ENCODE measurements at places on chromosomes 3 and 15.

DNA sequence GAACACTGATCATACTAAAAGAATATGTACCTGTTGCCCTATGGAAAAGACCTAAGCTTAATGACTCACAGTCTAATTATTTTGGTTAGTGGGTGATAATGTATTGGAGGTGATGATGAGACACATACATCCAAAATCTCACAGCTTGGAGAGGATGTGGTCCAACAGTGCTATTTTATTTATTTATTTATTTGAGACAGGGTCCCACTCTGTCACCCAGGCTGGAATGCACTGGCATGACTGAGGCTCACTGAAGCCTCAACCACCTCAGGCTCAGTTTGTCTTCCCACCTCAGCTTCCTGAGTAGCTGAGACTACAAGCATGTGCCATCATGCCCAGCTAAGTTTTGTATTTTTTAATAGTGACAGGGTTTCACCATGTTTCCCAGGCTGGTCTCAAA lies 35.0 kb downstream of the LPP start:
- DNase-seq: no peak

DNA sequence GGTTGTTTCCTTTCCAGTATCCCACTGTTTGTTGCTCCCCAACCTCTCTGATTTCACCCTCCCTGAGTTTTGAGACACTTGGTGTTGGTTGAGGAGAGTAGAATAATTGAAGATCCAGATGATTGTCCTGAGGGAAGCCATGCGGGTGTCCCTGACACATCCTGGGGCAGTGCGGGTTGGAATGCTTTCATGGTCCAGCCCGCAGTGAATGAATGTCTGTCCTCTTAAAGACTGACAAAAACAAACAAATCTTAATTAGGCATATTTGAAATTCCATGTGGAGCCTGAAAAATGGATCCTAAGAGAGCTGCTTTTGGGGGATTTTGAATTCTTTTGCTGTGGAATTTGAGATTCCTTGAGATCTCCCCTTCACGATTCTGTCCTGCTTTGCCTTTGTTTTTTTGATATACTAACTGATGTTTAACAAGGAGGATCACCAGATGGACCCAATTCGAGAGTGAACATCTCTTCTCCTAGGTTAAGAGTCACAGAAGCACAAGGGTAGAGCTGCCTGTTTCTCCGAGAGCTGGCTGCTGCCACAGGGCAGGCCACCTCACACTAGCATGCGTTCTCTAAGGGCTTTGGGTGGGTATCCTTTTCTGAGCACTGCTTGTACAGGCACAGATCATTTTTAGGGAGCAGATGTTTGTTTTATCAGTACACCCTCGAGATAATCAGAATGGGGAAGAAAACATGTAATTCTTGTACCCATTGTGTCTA lies 47.4 kb downstream of the GPR171 start:
- DNase-seq: no peak

DNA sequence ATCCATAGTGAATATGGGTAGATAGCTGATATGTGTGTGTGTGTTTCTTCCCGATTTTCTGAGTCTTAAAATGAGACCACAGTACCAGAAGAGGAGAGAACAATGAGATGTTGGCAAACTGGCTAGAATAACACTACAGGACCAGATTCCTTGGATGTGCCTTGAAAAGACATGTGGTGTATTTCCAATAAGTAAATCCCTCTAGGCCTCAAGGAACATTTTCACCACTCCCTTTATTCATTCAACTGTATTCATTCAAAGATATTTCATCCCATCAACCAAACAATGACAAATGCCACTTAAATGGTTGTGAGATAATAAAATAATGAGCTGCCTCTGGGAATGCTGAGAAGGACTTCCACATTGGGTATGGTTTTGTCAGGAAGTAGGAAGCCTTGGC lies 8.7 kb upstream of the BNC1 start:
- no peak for DNase-seq

GRCh38 chr3:150072576-150072975 lies 101.9 kb upstream of the PFN2 start:
- DNase-seq: no peak

GRCh38 chr15:74386496-74387140 lies 19.2 kb upstream of the CYP11A1 start:
- no peak for DNase-seq

GRCh38 chr3:2945121-2945520 lies 165.1 kb downstream of the IL5RA start:
- no peak for DNase-seq

DNA sequence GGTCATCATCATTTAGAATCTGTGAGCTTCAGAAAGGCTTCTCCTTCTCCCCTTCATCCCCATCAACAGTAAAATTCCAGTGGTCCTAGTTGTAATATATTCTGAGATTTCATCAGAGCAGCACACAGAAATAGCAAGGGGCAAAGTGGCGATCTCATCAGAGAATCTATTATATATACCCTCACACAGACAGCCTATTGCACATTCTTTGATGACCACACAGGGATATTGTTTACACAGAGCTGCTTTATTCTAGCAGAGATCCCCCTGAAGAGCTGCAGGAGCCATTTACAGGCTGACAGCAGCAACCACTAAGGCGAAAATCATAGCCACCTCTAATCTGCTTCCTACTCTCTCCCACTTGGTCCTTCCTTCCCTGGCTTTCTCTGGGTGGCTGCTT lies 42.0 kb upstream of the CRBN start:
- no peak for DNase-seq

DNA sequence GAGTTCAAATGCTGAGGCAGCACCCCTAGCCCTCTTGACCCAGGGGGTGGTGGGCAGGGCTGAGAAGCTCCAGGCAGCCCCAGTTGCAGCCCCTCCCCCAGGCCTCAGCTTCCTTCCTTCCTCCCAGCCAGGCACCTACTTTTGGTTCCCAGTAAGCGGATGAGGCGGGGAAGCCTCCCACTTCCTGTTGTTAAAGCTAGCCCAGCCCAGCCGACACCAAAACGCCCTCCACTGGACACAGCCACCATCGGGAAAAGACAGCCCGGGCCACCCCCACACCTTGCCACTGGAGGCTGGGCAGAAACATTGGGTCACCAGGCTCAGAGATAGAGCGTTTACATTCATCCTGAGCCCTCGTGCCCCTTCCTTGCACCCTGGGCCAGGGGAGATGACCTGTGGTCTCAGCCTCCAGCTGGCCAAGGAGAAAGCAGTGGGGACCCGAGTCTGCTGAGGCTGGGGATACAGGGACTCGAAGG lies 3.5 kb downstream of the DUSP7 start:
- no peak for DNase-seq

DNA sequence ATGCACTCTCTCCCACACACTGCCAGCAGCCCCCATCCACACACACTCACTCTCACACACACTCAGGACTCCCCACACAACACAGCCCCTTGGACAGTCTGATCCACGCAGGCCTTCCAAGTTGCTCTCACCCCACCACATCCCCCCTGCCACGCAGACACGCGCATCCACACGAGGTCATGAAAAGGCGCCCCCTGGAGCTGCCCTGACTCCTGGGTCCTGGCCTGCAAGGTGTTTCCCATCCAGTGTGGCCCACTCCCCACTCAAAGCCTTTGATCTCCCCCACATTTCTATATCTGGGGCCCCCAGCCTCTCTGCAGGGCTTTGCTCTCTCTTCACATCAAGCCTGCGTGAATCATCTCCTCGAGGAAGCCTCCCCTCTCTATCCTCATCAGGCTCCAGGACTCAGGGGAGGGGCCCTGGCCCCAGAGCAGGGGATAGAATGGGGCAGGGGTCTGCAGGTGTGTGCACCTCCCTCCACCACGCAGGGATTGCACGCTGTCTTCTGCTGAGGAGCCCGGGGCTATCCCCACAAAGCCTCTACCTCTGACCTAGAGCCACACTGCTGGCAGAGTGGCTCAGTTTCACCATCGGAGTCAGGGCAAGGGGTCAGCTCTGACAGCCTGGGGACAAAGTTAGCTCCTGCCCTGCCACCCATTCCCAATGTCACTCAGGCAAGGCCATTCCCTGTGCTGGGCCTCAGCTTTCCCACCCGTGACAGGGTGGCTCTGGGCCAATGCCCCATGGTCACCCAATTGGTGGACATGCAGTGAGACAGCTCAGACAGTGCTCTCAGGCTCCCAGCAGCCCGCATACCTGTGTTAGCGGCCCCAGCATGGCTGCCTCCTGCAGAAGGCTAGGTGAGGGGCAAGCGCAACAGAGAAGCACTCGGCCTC lies 6.4 kb downstream of the MYL3 start:
- DNase-seq: no peak

DNA sequence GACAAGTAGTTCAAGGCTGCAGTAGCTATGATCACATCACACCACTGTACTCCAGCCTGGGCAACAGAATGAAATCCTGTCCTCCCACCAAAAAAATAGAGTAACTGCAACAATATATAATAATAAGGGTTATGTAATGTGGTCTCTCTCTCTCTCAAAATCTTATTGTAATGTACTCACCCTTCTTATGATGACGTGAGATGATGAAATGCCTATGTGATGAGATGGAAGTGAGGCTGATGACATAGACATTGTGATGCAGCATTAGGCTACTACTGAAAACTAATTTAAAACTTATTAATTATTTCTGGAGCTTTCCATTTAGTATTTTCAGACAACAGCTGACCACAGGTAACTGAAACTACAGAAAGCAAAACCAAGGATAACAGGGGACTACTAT lies 27.4 kb downstream of the TASOR start:
- DNase-seq: no peak

- DNase-seq: no peak
Measured at GRCh38 chr15:69857686-69858391, 239.9 kb downstream of the TLE3 start.

GRCh38 chr3:99951701-99952100 lies 134.0 kb downstream of the CMSS1 start:
- DNase-seq: no peak

DNA sequence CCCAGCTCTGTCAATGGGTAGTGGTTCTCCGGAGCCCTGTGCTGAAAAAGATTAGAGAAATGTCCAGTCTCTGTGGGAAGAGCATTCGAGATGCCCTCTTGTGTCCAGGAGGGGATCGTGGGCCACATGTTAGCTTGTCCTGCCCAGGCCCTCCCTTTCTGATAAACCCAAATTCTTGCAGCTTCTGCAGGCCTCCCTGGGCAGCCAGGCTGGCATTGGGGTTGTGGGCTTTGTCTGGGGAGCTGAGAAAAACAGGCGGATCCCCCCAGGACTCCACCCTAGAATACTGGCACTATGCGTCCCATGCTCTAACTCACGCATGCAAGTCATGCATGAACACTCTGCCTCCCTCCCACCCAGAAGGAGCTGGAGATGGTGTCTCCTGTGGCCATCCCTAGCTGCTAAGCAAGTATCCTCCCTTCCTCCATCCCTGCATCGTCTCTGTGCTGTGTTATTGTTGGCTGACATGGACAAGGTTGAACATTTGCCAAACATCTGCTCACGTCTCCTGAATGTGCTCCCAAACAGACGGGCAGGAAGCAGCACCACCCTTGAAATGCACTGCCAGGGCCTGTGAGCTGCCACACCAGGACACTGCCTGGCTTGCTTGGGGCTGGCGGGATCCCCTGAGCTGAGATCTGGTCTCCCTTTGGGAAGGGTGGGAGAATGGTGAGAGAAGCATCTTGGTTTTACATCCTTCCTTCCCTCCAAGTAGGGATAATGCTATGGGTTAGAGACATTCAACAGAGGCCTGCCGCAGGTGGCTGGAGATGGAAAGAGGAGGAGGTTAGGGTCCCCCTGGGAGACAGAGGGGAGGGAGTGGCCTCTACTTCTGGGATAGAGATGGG lies 26.5 kb downstream of the CFAP161 start:
- peak; percentile 60 for DNase-seq

GRCh38 chr15:41489641-41490040 lies 4.0 kb upstream of the ITPKA start:
- no peak for DNase-seq

GRCh38 chr3:55160241-55160983 lies 232.6 kb upstream of the LRTM1 start:
- DNase-seq: peak; percentile 62

DNA sequence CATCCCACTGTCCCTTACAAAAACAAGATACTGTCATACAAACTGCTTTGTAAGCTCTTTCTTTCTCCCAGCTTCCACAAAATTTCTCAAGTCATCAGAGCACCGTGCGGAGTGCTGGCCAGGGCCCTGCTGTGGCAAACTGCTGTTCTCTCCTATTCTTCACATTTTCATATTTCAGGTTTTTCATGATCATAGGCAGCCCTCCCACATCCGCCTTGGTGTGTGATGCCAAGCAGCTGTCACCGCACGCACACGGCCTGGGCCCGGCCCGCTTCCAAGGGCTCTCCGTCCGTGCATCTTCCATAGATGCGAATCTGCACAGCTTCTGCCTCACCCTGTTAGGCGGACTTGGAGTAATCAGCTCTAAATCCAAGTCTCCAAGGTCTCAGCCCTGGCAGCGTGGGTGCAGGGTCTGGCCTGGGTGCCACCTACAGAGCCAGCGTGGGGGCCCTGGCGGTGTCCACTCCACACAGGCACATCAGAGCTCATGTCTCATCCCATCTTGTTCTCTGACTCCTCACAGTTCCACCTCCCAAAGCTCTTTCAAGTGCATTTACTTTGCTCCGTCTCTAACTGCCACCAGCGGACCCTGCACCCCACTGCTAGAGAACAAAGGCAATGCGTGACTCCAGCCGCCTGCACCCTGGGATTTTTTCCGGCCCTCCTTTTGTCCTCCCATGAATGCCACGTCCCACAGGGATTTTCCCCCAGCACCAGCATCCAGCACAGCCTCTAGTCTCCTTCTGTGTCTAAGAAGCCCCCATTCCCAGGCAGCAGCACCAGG lies 27.2 kb downstream of the CYFIP1 start:
- no peak for DNase-seq

- no peak for DNase-seq
Measured at GRCh38 chr3:84759361-84759760, 199.4 kb upstream of the CADM2 start.

DNA sequence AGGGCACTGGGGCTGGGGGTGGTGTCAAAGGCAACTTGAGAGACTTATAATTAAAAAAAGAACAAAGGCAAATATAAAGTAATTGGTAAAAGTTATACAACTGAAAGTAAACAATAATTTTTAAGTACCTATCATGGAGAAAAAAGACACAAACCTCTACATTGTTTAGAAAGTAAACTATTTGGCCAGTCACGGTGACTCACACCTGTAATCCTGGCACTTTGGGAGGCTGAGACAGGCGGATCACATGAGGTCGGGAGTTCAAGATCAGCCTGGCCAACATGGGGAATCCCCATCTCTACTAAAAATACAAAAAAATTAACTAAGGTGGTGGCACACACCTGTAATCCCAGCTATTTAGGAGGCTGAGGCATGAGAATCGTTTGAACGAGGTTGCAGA lies 25.8 kb downstream of the RPSA start:
- no peak for DNase-seq

GRCh38 chr15:41849861-41850260 lies 11.2 kb downstream of the PLA2G4B start:
- DNase-seq: no peak

Measured in smooth muscle cell of the brain vasculature (primary cell).